ENCODE measurements at places on chromosomes 16 and 17. TPM values are rescaled to one million over a fixed set of nuclear protein-coding genes. Genes with fewer than 3 reads are reported as not detected.
A peak's percentile ranks its signal among the peaks of the same experiment; 100 is the strongest.

CD300H gene
- polyA plus RNA-seq: not detected

KRTAP4-6 gene
- not detected for polyA plus RNA-seq

HOXB7 gene
- polyA plus RNA-seq: 39.8 TPM

DNAI2 gene
- polyA plus RNA-seq: 0.12 TPM

KRT40 gene
- polyA plus RNA-seq: not detected

CD300LG gene
- polyA plus RNA-seq: 0.70 TPM

PHOSPHO1 gene
- 1.3 TPM for polyA plus RNA-seq

BCL6B gene
- 21.8 TPM for polyA plus RNA-seq

AURKB gene
- polyA plus RNA-seq: 49.9 TPM

RCVRN gene
- polyA plus RNA-seq: not detected

GPRC5C gene
- 80.8 TPM for polyA plus RNA-seq

NACA2 gene
- 3.3 TPM for polyA plus RNA-seq

CYGB gene
- polyA plus RNA-seq: 11.0 TPM

ELMO3 gene
- 4.7 TPM for polyA plus RNA-seq

KRT36 gene
- polyA plus RNA-seq: not detected

CDH15 gene
- 2.7 TPM for polyA plus RNA-seq

GRCh38 chr17:17313350-17313991, 10.3 kb downstream of the NT5M start:
- peak; percentile 36 for DNase-seq

GRCh38 chr17:34703533-34703932, 124.2 kb downstream of the TMEM132E start:
- DNase-seq: peak; percentile 82

GRCh38 chr16:27995378-27995777, 68.1 kb downstream of the GSG1L start:
- DNase-seq: no peak

GRCh38 chr17:27240086-27240801, 53.7 kb upstream of the WSB1 start:
- DNase-seq: no peak

- no peak for DNase-seq
These were observed 2.2 kb downstream of the DPEP1 start for GRCh38 chr16:89615596-89616090.

DNA sequence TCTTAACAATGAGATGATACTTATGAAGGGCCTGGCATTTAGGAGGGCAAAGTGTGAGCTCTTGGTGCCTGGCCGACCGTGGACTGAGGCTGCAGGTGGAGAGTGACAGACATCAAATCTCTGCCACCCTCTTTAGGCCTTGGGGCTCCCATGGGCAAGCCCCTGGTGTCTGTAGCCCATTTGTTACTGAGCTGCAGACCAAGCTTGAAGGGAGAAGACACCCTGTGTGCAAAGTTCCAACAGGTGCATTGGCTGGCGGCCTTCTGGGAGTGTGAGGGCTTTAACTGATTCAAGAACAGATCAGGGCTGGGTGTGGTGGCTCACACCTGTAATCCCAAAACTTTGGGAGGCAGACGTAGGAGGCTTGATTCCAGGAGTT, 789 bp upstream of the CTRL start:
- no peak for DNase-seq

- no peak for DNase-seq
These were observed 32.3 kb downstream of the FBXO31 start for GRCh38 chr16:87351320-87351698.

- no peak for DNase-seq
These were observed 113.4 kb downstream of the ENGASE start for GRCh38 chr17:79188048-79188447.

DNA sequence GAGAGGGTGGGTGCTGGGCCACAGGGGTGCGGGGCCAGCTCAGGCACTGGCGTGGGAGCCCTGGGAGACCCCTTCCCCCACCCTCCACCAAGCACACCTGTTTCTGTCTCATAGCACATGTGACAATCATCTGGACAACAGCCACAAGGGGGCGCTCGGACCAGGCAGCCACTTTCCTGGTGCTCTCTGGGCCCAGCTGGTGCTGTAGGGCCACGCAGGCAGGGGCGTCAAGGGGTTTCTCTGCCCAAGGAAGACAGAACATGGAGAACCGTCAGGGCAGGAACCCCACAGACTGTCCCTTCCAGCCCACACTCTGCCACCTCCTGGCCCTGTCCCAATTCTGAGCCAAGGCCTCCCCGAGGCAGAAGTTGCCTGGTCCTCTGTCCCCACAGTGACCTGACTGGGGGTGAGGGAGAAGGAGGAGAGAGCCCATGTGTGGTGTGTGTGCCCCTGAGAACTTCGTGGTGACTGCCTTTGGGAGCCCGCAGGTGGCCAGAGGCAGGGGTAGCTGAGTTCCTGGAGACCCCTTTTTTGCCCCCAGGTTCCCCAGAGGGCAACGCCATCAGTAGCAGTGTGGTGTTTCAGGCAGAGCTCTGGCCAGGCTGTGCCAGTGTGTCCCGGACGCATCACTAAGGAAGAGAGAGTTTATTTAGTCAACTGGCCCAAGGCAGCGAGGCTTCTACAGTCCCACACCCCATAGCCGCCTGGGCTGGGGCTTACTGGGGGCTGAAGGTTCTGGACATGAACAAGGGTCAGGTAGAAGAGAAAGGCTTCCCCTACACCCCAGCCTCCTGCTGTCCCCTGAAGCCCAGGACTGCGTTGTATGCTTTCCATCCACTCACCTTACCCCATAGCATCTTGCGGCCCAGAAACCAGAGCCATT, 3.1 kb upstream of the SETD6 start:
- no peak for DNase-seq

DNA sequence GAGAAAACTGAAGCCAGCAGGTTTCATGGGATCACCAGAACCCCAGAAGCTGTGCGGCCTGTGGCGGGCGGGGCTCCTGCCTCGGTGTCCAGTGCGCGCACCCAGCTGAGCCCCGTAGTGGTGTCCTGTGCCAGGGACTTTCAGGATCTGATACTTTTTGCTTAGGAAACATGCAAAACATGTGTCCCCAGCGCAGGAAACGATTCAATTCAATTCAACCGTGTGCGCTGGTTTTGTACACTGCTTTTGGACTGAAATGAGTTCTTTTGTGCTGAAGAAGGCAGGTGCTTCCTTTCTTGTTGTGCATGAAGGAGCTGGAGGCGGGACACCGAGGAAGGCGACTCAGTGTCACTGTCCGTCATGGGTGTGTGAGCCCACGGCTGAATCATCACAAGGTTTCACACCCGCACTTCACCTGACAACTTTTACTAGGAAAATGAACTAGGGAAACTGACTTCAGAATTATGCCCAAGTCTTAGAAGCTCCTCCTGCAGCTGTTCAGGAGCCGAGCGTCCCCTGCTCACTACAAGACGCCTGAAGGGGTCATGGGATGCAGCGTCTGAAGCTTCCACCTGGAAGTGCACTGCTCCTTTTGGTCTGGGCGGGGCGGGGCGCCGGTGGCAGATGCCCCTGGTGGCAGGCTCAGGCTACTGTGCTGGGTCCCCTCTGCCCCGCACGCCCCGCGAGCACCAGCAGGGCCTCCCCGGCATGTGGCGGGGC, 31.4 kb upstream of the ZNF750 start:
- no peak for DNase-seq

DNA sequence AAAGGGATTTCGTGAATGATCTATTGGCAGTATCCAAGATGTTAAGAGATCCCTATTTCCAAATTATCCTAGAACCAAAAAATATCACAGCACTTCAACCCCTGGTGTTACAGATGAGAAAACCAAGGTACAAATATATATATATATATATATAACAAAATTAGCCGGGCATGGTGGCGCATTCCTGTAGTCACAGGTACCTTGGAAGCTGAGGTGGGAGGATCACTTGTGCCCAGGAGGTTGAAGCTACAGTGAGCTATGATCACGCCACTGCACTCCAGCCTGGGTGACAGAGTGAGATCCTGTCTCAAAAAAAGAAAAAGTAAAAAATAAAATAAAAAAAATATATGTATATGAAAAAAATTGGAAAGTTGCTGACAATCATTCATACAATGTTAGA, 637 bp upstream of the CLN3 start:
- DNase-seq: no peak

- DNase-seq: no peak
These were observed 6.7 kb downstream of the RHBDF1 start for GRCh38 chr16:65745-66144.

- no peak for DNase-seq
These were observed 4.9 kb downstream of the TEX14 start for GRCh38 chr17:58686980-58687379.

GRCh38 chr16:20051611-20052010, 22.1 kb downstream of the GPR139 start:
- DNase-seq: no peak

DNA sequence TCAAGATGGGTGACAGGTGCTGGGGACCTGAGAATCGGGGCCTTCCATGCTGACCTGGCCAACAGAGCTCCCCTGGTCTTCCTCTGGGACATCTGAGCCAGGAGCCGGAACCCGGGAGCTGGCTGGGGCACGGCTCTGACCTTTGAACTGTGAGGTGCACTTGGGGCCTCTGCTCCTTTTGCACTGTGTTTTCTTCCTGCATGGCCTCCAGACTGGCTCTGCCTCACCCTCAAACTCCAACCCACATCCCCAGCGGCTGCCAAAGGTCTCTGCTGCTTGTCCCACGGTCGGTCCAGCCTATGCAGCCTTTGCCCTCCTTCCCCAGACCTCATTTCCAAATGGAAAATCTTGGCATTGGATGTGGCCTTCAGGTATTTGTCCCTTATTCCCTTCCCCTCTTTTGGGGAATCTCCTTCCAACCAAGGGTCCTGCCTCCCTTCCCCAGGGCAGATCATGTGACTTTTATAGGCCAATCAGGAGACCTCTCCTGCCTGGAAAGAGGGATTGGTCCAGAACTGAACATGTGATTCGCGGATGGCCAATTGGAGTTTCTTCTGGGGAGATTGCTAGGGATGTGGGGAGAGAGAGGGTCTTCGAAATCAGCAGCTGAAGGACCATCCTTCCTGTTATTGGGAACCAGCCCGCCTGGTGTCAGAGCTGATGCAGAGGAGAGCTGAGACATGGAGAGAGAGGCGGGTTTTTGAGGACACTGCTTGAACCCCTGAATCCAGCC, 117.9 kb downstream of the CYLD start:
- DNase-seq: no peak

GRCh38 chr16:72846594-72846993, 201.3 kb downstream of the ZFHX3 start:
- no peak for DNase-seq

DNA sequence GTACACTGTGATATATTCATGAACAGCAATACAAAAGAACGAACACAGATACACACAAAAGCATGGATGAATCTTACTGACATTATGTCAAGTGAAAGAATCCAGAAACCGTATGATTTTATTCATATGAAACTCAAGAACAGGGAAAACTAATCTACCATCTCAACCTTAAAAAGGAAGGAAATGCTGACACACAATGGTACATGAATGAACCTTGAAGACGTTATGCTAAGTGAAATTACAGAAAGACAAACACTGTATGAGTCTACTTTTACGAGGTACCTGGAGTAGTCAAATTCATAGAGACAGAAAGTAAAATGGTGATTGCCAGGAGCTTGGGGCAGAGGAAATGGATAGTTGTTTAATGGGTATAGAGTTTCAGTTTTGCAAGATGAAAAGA, 8.7 kb upstream of the PRKCB start:
- no peak for DNase-seq

- DNase-seq: no peak
These were observed 12.7 kb downstream of the MAPT start for GRCh38 chr17:45906927-45907622.

DNA sequence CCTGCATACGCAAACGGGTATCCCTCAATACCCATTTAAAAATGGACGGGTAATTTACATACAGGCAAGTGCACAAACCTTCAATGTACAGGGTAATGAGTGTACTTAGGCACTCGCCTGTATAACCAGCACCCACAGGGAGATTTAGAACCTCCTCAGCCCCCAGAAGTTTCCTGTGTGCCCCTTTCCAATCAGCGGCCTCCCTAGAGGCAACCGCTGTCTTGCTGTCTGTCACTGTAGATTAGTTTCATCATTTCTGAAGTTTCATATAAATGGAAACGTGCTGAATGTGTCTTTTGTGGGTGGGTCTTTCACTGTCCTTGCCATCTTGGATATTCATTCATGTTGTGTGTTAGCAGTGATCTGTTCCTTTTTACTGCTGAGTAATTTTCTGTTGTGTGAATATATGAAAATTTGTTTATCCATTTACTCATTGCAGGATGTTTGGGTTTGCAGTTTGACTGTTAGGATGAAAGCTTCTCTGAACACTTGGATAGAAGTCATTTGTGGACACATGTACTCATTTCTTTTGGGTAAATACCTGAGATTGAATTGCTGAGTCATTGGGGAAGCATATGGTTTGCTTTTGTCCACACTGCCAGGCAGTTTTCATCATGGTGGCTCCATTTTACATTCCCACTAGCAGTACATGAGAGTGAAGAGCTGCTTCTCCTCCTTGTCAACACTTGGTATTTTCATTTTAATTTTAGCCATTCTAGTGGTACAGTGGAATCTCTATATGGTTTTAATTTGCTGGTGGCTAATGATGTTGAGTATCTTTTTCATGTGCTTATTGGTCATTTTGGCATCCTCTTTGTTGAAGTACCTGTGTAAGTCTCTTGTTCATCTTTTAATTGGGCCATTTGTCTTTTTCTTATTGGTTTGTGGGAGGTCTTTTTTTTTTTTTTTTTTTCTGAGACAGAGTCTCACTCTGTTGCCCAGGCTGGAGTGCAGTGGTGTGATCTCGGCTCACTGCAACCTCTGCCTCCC, 2.1 kb upstream of the ADCY7 start:
- DNase-seq: no peak

GRCh38 chr16:51540259-51540658, 389.2 kb upstream of the SALL1 start:
- no peak for DNase-seq

DNA sequence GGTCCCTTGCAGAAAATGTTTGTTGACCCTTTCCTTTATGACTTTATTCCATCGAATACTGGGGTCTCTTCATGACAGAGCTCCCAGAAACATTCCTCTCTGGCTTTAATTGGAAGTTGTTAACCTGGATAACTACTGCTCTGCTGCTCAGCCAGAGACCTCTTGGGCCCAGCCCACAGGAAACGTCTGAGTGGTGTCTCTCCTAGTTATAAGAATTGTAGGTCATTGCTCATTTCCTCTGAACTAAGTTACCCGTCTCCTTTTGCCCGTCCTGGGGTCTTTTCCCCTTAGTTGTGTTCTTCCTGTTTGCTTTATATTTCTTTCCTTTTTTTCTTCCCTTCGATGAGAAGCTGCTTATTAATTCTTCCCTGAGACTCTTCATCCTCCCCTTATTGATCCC, 9.0 kb downstream of the MAP2K6 start:
- no peak for DNase-seq

- no peak for DNase-seq
These were observed 166.8 kb downstream of the MAP2K6 start for GRCh38 chr17:69581061-69581961.

GRCh38 chr16:50444526-50444925, 75.7 kb upstream of the BRD7 start:
- DNase-seq: no peak

- DNase-seq: no peak
These were observed 278.9 kb downstream of the SEC14L1 start for GRCh38 chr17:77419547-77420094.

DNA sequence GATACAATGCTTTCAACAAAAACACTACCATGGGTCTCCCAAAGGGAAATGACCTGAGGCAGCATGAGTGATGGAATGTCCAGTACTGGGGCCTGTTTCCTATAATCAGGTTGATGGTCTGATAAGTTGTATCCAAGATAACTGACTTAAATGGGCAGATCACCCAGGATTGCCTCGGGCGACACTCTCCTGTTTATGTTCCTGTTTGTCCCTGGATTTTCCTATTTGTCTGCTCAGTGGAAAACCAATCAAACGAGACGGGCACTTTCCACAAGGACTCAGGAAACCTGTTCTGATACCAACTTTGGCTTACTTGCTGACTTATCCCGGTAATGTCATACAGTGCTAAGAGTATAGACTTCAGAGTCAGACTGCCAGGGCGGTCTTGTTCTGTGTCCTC, 27.4 kb downstream of the USP43 start:
- no peak for DNase-seq

All from left kidney (tissue), 8 donors.